ENCODE measurements at places on chromosomes 12 and 14. TPM values are rescaled to one million over a fixed set of nuclear protein-coding genes. Genes with fewer than 3 reads are reported as not detected.

The ISM2 gene
- 0.48 TPM for total RNA-seq

The CLEC1B gene
- not detected for total RNA-seq

The PRB4 gene
- total RNA-seq = not detected

The TM9SF1 gene
- total RNA-seq = 68.4 TPM

The HCAR1 gene
- 0.03 TPM for total RNA-seq

The IGFBP6 gene
- 206 TPM for total RNA-seq
